ENCODE measurements at places on chromosomes 4 and X.
A peak's percentile ranks its signal among the peaks of the same experiment; 100 is the strongest.

DNA sequence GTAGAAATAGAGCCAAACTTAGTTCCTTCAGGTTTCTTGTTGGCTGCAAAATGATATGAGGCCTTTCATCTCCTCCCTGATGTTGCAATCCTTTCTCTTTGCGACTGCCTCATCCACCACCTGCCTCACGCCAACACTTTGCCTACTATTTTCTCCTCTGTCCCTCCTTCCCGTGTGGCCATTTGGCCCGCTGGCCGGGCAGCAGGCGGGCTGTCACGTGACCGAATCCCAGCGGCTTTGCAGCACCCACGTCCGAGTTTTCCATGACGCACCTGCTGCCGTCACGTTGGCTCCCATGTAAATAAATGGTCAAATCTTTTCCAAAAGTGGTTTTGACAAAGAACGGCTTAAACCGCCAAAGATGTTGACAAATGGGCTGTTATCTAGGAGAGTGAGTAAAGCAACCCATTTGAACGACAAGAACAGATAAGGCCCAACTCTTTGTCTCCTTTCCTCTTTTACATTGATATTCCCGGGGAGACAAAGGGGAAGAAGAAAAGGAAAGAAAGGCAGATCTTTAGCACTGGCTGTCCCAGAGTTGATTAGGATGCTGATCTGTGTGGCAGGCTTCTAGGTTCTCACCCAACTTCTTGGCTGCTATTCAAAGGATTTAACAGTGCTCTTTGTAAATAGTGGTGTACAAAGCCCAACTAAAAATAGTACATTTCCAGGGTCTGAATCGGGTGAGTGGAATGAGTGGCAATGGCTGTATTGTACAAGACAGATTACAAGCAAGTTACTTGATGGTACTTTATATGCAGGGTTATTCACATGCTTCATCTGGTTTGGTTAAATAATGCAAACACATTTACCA is 174.2 kb upstream of the JADE1 start:
- DNase-seq = peak; percentile 68

GRCh38 chrX:110415440-110416170 is 57.0 kb downstream of the RTL9 start:
- DNase-seq = no peak

DNA sequence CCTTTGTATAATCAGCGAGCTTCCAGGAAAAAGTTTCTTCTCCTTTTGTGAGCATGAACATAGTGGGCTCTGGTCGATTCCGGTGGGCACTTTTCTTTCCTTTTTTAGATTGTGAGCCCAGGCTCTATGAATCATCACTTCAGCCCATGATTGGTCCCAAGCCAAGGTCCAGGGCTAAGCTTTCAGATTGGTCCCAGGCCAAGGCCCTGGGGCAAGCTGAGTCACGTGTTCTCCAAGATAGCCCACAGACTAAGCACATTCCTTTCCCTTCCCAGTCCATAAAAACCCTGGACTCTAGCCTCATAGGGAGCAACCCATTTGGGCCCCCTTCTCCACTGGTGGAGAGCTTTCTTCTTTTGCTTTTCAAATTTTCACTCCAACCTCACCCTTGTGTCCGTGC is 430.5 kb downstream of the NAP1L3 start:
- no peak for DNase-seq

- no peak for DNase-seq
These were observed 61.3 kb downstream of the CHRDL1 start for GRCh38 chrX:110734271-110734670.

DNA sequence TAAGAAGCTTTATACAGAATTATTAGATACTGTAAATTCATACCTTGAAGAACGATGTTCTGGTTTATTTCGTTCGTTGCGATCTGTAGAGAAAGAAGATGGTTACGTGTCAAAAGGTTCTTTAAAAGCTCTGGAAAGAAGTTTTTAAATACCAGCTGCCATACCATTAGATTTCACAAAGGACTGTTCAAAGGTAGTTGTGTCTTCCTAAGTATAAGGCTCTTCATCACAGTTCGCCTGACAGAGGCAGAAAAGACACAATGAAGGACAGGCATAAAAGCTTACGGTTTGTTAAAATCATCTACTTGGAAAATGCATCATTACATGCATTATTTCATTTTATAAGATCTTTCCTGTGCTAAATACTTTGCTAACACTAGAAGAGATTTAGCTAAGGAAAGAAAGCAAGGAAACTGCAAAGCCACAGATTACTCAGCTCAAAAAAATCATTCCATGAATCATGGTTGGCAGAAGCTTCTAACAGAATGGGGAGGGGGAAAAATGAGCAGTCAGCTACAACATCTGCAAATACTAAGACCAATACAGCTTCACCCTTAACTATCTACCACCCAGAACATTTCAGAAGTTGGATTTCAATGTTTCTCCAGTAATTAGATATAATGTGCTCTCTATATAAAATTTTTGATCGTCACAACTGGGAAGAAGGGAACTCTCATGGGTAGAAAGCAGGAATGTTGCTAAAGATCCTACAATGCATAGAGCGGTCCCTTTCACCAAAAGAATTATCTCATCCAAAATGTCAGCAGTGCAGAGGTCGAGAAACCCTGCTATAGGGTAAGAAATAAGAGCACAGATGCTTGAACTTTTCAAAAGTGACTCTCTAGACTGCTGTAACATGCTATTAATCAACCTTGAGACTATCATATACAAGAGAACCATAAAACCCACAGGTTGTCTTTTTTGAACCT is 50.7 kb upstream of the PRSS48 start:
- no peak for DNase-seq

DNA sequence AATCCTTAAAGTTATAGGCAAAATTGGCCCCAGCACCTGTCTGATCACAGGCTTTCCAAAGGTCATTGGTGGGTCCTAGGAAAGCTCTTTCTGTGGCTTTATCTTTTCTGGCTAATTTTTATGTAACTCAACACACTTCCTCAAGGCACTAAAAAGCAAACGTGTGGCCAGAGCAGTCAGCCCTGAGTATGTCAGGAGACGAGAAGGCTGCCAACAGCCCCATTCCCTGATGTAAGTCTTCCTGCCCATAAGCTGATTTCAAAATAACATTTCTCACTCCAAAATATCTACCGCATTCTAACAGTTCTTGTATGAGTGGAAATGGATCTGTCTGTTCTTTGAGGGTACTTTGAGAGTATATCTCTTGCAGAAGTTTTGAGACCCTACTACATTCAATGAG is 25.5 kb upstream of the FUNDC1 start:
- no peak for DNase-seq

Measured in C1 segment of cervical spinal cord (tissue), 14 donors.